ENCODE measurements at places on chromosomes 4 and X. TPM values are rescaled to one million over a fixed set of nuclear protein-coding genes. Genes with fewer than 3 reads are reported as not detected.

DNA sequence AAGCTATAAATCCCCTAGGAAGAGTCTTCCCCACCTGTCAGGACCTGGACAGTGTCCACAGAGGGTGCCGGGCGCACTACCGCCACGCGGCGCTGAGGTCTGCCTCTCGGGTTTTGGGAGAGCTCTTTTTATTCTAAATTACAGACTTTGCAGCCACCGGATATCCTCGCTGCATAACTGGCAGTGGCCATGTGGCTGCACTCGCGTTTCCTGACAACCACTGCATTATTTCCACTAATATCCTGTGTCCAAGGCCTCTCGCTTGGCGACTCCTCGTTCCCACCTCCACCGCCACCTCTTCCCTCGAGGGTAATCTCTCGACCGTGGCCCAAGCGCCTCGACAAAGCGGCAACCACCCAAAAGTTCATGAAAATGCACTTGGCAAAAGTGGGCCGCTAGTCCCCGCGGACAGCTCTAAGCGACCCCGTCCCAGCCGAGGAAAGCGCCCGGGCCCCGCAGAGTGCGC is 512 bp upstream of the TMEM131L start:
- peak; percentile 62 for DNase-seq

DNA sequence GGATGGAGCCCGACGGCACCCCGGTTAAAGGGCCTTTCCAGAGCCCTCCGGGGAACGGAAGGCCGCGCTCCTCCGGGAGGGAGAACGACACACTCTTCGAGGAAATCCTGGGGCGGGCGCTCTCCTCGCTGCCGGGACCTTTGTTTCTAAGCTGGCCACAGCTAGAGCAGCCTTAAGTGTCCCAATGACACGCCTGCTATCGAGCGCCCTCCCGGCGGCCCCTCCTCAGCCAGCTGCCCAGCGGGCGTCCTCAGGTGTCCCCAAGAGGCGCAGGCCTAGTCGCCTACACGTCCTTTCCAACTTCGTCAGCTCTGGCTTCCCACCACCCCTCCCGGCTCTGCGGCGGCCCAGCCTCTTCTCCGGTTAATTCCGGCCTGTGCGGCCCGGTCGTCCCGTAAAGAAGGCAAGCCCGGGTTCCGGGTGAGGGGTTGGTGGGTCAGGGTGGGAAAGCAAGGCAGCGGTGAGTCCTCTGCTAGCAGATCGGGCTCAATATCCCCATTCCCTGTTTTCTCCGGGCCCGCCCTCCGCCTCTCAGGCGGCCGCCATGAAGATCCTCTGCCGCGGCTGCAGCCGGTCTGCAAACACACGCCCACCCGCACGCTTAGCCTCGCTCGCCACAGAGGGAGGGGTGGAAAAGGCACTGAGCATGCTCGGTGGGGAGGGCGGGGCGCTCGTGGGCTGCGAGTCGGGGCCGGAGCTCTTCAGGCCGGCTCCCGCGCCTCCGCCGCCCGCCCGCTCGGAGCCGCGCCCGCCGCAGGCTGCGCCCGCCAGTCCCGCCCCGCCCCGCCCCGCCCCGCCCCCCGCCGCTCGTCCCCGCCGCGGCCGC is at the start of gene RAP1GDS1:
Gene RAP1GDS1 (plus strand): TSS at position 806 of the 826 bp plus-strand sequence. CDS start 182 bp downstream, outside the sequence.
- DNase-seq = peak; percentile 96

GPR119 gene
- 0.50 TPM for total RNA-seq

DNA sequence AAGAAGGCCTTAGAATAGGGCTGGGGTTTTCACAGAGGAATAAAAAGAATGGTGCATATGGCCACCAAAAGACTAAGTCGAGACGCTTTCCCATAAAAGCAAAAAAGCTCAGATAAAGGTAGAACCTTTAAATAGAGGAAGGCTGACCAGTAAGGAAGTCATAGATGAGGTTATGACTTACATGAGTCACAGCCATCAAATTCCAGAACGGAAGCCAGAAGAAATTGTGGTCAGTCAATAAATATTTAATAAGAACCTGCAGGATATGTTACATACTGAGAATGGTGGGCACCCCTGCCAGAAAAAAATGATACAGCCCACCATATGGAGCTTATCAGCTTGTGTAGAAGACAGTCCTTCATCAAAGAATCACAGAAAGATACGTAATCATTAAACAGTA is 120.1 kb downstream of the MANBA start:
- DNase-seq = no peak

DNA sequence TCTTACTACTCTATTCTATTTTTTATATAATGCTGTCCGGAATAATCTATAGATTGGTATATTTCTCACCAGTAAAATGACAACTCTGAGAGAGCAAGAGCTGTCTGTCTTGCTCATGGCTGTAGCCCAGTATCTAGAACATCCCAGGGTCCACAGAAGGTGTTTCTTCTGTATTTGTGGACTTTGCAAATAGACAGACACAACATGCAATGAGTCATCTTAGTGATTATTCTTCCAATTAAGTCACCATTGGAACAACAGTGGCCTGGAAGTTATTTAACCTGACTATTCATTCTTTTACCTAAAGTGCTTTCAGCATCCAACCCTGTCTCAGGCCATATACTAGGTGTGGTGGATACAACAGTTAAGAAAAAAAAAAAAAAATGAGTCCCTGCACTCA is 179.5 kb downstream of the PPARGC1A start:
- no peak for DNase-seq

DNA sequence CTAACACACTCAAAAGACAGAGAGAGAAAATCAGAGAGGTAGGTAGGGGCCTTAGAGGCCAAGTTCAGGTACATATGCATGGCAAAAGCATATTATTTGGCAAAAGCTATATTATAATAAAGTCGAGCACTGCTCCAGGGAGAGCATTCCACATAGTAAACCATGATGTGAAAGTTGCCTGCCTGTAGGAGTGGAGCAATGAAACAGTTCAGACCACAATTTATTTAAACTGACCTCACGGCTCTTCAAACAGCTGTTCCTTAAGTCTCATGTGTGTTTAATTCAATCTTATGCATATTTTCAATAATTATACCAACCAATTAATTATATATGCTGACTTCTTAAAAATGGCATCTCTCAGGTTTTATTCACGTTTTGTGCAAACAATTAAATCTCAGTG is 3.3 kb downstream of the RFC1 start:
- no peak for DNase-seq

NPNT gene
- 6.3 TPM for total RNA-seq

DNA sequence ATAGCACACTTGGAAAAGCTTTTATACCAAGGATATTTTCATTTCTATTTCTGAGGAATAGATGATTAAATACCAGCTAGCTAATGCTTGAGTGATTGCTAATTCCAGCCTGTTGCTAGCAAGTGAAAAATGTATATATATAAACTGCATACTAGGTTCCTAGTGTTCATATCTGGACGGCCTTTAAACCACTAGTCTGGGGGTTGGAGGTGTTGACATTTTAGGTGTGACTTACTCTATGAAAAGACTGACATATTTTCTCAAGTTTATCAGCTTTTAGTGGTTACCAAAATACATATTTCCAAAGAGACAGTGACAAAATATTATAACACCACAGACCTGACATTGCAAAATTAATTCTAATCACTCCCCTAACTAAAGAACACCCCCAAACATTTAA is 44.7 kb downstream of the MTMR8 start:
- DNase-seq = no peak

NR3C2 gene
- total RNA-seq = 19.9 TPM

- DNase-seq = no peak
Measured at GRCh38 chr4:174752026-174752425, 77.0 kb downstream of the GLRA3 start.

KLB gene
- 1.4 TPM for total RNA-seq

- DNase-seq = no peak
Measured at GRCh38 chr4:55318175-55319129, 27.6 kb upstream of the SRD5A3 start.

C4orf36 gene
- 5.9 TPM for total RNA-seq

DNA sequence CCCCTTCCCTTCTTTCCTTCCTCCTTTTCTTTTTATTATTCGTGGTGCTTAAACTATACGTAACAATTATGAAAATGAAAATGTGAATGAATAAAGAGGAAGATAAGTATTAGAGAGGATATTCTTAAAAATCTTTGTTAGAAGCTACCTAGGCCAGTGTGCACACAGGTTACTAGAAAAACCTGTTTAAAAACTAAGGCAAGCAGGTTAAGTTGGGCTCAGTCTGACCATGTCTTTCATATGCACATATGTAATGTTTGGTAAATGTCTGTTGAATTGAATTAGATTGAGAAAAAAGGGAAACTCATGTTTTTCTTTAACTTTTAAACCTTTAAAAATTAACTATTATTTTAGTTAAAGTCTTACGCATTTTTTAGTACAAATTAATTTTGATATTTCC is 7.8 kb downstream of the SHROOM3 start:
- no peak for DNase-seq
